ENCODE measurements at places on chromosomes 11 and 22. TPM values are rescaled to one million over a fixed set of nuclear protein-coding genes. Genes with fewer than 3 reads are reported as not detected.

Gene ANGPTL5
- total RNA-seq, result not detected

Gene MPPED2
- total RNA-seq, result not detected

Gene APLNR
- total RNA-seq, result not detected

Gene PAMR1
- total RNA-seq, result not detected

Gene PPME1
- 29.6 TPM for total RNA-seq

Gene APOBEC3A
- total RNA-seq, result not detected

Gene CARNS1
- 0.66 TPM for total RNA-seq

Gene OLFML1
- total RNA-seq, result not detected

Gene AQP11
- 0.34 TPM for total RNA-seq

Gene MS4A6E
- total RNA-seq, result not detected

Gene PRAME
- total RNA-seq, result not detected

All from T-helper 1 cell treated with Interleukin-12 subunit alpha and Interleukin-12 subunit beta and Interleukin-4 antibody, amounts not matched to agents 30 ng/mL and 1 ng/mL, for 36 hours (primary cell).